T-helper 17 cell (primary cell): ENCODE measurements at places on chromosomes 3 and 15. TPM values are rescaled to one million over a fixed set of nuclear protein-coding genes. Genes with fewer than 3 reads are reported as not detected.

The APBA2 gene
- total RNA-seq, result 28.9 TPM

The HRG gene
- total RNA-seq, result not detected

The ROPN1B gene
- not detected for total RNA-seq

GRCh38 chr3:111542611-111543300, 759 bp downstream of the CD96 start:
- no peak for DNase-seq

GRCh38 chr15:68990992-68991500, 23.4 kb upstream of the NOX5 start:
- DNase-seq, result no peak
